ENCODE measurements at places on chromosomes 11 and 22.
A peak's percentile ranks its signal among the peaks of the same experiment; 100 is the strongest.

- DNase-seq = no peak
Observed at GRCh38 chr11:66800720-66801428, 42.4 kb upstream of the RCE1 start.

DNA sequence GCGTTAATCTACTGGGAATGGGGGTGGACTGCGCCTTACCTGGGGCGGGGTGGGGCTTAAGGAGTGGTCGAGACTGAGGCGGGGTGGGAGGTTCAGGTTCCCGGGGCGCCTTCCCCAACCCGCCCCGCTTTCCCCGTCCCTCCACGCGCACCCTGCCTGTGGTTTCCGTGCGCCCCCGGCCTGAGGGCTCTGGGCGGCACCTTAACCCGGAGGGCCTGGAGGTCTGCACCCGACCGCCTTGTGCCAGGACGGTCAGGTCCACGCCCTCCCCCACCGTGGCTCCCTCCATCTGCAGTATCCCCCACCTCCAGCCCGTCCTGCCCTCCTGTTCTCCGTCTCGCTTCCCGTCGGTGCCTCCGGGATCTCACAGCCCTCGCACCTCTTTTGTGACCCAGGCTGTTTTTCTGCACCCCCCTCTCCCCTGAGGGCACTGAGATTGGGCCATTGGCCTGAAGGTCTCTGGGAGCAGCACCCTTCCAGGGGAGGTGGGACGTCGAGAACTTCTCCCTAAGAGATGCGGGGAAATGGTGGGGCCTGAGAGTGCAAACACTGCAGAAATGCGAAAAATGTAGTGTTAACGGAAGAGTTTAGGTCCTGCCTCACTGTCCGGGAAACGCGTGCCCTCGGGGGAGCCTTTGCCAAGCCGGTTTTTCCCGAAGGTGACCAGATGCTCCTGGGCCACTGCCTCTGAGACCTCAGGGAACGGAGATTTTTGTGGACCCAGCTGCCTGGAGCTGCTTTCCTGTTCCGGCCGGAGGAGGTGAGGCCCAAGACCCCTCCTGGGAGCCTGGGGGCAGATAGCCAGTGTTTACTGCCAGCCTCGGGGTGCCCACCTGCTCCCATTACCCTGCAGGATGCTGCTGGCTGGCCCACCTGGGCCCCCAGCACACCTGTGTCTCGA is 1.2 kb upstream of the ASCL2 start:
- DNase-seq = no peak

DNA sequence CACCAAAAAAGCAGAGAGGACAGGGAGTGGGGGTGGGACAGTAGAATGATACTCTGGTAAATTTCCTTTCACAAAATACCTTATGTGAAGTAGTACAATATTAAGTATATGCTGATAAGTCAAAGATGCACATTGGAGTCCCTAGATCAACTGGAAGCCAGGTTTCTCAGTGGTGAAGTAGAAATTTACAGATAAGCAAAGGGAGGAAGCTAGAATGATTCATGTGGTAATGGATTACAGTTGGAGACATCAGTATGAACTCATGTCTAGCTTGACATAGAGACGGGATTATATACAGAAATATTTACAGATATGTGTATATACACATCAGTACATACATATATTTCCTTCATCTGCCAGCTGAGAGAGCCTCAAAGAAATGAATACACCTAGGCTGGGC is 21.5 kb downstream of the PLEKHB1 start:
- no peak for DNase-seq

- DNase-seq = no peak
Observed at GRCh38 chr11:19316434-19316833, 75.7 kb upstream of the E2F8 start.

DNA sequence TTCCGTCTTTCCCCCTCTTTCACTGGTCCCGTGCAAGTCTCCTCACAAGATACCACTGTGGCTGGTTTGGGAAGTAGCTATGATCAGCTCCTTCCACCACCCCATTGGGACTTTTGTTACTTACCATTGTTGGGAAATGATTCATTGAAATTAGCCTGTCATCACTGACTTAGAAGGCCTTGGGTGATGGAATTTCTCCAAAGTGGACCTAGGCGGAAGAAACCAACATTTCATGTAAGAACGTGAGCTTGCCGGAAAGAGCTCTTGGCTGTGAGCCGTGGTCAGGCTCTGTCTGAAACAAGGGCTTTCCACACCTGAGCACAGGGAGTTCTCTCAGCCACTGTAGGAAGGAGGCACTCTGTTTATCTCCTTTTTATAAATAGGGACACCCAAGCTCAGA is 23.5 kb upstream of the CRYBB3 start:
- DNase-seq = no peak

DNA sequence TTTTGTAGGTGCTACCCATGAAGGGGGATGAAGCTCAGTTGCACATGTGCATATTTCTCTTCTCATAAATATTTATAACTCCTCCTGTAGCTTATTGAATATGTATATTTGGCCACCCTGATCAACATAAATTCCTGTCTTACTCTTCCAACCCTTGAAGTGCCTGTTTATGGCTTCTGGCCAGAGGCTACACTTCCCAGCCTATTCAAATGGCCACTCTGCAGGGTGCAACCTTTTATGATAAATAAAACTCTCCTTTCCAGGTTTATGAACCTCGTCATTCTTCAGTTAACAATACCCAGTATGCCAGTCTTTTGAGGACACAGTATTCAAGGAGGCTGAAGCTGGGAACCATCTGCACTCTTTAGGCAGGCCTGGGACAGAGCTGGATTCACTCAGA is 2.6 kb upstream of the RTL6 start:
- DNase-seq = no peak

- no peak for DNase-seq
Observed at GRCh38 chr11:79095424-79095823, 345.4 kb downstream of the TENM4 start.

GRCh38 chr11:118184784-118185579 is 8.5 kb upstream of the SCN2B start:
- DNase-seq = no peak

DNA sequence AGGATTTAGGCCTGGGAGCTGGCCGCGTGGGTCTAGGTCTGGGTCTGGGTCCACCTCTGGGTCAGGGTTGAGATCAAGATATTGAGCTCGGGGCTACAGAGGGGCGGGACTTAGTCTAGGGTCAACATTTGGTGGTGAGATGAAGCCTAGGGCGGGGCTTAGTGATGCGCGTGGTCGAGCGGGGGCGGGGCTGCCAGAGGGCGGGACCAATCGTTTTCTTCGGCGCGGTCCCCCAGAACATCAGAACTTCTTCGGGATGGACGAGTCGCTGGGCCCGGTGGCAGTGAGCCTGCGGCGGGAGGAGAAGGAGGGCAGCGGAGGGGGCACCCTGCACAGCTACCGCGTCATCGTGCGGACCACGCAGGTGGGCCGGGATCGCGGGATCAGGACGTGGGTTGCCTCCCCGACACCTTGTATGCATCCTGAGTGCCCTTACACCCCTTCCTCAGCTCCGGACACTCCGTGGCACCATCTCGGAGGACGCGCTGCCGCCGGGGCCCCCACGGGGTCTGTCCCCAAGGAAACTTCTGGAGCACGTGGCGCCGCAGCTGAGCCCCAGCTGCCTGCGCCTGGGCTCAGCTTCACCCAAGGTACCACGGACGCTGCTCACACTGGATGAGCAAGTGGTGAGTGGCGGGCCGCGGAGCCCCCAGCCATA is 4.2 kb downstream of the SIPA1 start:
- DNase-seq = peak; percentile 59

DNA sequence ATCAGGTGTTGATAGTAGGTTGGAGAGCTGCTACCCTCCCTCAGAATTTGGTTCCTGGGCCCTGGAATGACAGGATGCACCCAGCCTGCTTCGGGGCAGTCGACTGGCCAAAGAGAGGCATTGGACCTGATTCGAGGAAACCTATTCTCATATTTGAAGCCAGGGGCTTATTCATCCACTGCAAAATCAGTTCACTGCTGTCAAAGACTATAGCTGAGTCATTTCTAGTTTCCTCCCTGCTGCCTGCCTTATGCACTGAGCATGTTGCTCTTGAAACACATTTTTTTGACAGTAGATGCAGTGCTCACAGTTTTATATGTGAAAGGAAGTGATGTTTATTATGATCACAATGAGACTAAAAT is 565.4 kb downstream of the ETS1 start:
- DNase-seq = peak; percentile 41

- DNase-seq = no peak
Observed at GRCh38 chr22:22818861-22819855, 68.5 kb upstream of the IGLL5 start.

GRCh38 chr11:64870893-64871466 is 7.4 kb downstream of the EHD1 start:
- no peak for DNase-seq

- DNase-seq = no peak
Observed at GRCh38 chr11:71184421-71185210, 67.8 kb downstream of the SHANK2 start.

GRCh38 chr11:34972892-34973291 is 56.5 kb downstream of the PDHX start:
- no peak for DNase-seq

- DNase-seq = no peak
Observed at GRCh38 chr11:125376117-125376516, 119.9 kb downstream of the FEZ1 start.

Data from activated T-cell treated with anti-CD3 and anti-CD28 coated beads, Interleukin-2, amount 50 U/mL, for 48 hours (primary cell).